RWPE2 (cell line): ENCODE measurements at places on chromosomes 11 and 22.

- H3K27me3 ChIP-seq, result no peaks in the 10 kb centered on the region
- no peak overlapping the region for H3K27ac ChIP-seq
- no peaks in the 10 kb centered on the region for H3K36me3 ChIP-seq
- H3K4me3 ChIP-seq, result no peak overlapping the region
- DNase-seq, result no peak
- no peaks in the 10 kb centered on the region for H3K4me1 ChIP-seq
These were observed 782.5 kb downstream of the ETS1 start for GRCh38 chr11:127804747-127805400.

DNA sequence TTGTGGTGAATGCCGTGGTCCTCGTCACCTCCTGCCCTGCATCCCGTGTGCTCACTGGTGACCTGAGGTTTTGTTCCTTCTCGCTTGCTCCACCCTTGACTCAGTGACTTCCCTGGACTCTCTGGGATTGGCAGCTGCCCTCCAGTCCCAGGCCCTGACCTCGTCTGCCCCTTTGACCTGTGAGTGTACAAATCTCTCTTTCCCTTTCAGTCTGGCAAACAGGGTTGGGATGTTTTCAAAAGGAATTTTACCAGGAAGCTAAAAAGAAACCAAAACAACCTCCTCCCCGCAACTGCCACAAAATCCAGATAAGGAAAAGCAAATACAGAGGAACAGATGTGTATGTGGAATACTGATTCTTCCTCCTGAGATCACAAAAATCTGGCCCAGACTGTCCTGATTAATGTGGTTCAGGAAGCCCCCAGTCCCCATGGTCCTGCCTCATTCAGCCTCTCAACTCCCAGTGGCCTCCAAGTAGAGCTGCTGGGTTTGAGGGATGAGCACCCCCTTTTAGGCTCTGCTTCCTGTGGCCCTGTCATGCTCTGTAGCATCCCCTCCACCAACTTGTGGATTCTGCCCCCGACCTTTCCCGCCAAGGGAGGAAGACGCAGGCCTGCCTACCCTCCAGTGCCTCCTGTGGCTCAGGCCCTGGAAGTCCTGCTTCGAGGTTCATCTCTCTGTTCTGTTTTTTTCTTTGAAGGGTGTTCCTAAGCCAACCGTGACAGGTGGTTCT lies 15.2 kb downstream of the ROBO4 start:
- 0 out of 2 replicates have a peak, but pooled peaks cover 3% of the 10 kb centered on the region for H3K36me3 ChIP-seq
- no peak overlapping the region for H3K4me3 ChIP-seq
- no peaks in the 10 kb centered on the region for H3K27me3 ChIP-seq

DNA sequence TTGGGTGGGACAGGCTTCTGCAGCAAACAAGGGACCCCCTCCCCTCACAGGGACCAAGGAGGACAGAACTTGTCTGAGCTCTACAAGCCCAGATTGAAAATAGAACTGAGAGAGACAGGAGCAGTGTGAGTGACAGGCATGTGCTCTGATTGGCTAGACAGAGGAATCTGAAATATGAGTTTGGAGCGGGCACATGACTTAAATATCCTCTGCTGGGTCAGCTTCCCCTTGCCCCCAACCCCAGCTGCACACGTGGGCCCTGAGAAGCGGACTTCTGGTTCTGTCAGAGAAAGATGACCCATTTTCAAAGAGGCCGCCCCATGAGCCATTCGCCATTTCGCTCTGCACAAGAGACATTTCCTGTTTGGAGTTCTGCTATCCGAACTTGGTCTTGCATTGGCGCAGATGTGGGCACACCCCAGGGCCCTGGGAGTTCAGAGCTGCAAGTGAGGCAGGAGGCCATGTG lies 5.3 kb downstream of the TUBA8 start:
- H3K4me3 ChIP-seq, result no peak overlapping the region
- DNase-seq, result no peak
- H3K27me3 ChIP-seq, result peaks cover 8% of the 10 kb centered on the region
- H3K36me3 ChIP-seq, result no peaks in the 10 kb centered on the region
- no peaks in the 10 kb centered on the region for H3K4me1 ChIP-seq

DNA sequence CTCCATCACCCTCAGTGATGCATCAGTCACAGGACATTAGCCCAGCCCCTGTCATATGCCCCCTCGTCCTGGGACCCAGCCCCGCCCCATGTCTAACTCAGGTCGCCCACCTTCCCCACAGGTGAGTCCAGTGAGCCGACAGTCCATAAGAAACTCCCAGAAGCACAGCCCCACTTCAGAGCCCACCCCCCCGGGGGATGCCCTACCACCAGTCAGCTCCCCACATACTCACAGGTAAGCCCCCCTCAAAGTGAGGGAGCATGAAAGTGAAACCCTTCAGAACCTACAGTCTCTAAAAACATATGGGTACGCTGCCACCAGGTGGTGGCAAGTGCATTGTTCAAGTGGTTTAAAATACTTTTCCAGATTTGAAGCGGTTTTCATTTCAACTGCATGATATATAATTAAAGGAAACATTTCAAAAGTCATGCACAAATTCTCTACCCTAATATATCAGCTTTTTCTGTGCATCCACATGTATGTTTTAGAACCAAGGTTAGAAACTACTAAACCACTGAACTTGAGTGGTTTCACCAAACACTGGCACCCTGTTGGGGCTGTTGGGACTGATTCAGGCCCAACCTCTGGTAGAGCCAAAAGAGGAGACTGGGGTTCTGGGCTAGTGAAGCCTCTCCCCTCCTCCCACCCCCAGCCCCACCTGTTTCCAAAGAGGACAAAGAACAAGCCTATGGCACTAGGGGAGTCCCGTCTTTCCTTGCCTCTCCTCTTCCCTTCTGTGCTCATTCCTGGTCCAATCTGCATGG lies 17.3 kb downstream of the EPS8L2 start:
- no peak overlapping the region for H3K27ac ChIP-seq
- no peak overlapping the region for H3K4me3 ChIP-seq
- no peak for DNase-seq
- H3K27me3 ChIP-seq, result no peaks in the 10 kb centered on the region
- peaks cover 67% of the 10 kb centered on the region for H3K36me3 ChIP-seq
- peaks cover 13% of the 10 kb centered on the region for H3K4me1 ChIP-seq

DNA sequence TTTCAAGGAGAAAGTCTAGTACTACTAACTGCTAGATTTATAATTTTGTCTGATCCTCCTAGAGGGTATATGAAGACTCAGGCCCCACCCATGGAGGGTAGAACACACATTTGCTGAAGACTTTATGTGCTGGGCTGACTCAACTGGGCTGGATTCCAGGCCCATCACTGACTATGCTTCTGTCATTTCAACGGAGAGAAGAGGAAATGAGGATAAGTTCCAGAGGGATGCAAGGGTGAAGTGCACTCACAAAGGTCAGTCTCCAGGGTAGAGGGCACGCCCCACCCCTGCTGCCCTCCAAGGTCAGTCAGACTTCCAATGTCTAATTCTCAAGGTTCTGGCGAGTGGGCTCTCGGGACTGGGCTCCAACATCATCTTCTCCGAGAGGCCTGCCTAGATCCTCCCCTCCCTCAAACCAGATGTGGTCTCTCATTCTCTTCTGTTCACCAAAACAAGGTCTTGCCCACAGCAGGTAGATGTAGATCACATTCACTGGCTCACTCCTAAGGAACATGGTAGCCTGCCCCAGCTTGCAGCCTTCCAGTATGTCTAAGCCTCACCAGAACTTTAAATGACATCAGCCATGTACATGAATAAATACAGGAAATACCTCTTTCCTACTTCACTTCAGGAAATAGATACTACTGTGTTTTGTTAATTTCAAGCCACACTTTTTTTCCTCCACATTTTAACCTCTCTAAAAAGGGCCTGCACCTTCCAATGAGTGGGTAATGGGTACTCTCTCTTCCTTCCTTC lies 7.3 kb upstream of the C11orf86 start:
- no peaks in the 10 kb centered on the region for H3K36me3 ChIP-seq
- DNase-seq, result peak; percentile 78
- no peaks in the 10 kb centered on the region for H3K27me3 ChIP-seq
- H3K4me1 ChIP-seq, result peaks cover 43% of the 10 kb centered on the region
- H3K4me3 ChIP-seq, result no peak overlapping the region

DNA sequence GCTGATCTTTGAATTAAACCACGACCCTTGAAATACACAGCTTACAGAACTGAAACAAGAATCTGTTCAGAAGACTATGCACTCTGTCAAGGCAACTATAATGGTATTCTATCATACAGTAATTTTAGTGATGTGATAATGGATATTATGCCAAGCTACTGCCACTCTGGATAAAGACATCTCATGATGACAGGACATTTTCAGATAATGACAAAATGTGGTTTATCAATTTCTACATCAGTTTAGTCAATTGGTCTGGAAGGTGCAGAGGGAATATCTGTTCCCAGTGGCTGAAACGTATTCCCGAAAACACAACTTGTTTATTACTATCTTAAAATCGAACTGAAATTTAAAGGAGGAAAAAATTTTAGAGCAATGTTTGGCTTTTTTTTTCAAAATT lies 1009.6 kb upstream of the CCDC90B start:
- H3K27me3 ChIP-seq, result no peaks in the 10 kb centered on the region
- H3K36me3 ChIP-seq, result no peaks in the 10 kb centered on the region
- no peak overlapping the region for H3K4me3 ChIP-seq
- peaks cover 2% of the 10 kb centered on the region for H3K4me1 ChIP-seq
- no peak for DNase-seq

GRCh38 chr22:33459137-33459536 lies 401.0 kb upstream of the SYN3 start:
- H3K27ac ChIP-seq, result no peak overlapping the region
- no peaks in the 10 kb centered on the region for H3K4me1 ChIP-seq
- DNase-seq, result no peak
- no peak overlapping the region for H3K4me3 ChIP-seq
- H3K27me3 ChIP-seq, result no peaks in the 10 kb centered on the region

GRCh38 chr22:37240240-37240940 lies 3.7 kb downstream of the RAC2 start:
- H3K4me3 ChIP-seq, result no peak overlapping the region
- H3K27ac ChIP-seq, result no peak overlapping the region
- no peaks in the 10 kb centered on the region for H3K27me3 ChIP-seq

DNA sequence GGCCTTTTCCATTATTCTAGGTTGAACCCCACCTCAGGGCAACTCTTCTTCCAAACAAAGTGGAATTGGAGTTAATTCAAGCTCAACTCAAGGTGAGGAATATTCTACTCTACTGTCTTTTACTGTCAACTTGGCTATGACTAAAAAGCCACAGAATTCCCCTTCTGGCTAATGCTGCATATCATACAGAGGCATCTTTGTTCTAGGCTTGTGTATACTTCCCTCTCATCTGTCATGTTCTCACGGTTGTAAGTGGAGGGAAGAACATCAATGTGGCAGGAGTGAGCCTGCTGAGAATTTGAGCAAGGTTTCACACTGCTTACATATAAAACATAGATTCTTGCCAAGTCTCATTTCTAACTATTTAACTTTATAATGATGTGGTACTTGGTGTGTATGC lies 921.4 kb upstream of the CNTN5 start:
- H3K36me3 ChIP-seq, result no peaks in the 10 kb centered on the region
- no peak overlapping the region for H3K4me3 ChIP-seq
- H3K27ac ChIP-seq, result no peak overlapping the region
- H3K4me1 ChIP-seq, result no peaks in the 10 kb centered on the region
- H3K27me3 ChIP-seq, result no peaks in the 10 kb centered on the region

DNA sequence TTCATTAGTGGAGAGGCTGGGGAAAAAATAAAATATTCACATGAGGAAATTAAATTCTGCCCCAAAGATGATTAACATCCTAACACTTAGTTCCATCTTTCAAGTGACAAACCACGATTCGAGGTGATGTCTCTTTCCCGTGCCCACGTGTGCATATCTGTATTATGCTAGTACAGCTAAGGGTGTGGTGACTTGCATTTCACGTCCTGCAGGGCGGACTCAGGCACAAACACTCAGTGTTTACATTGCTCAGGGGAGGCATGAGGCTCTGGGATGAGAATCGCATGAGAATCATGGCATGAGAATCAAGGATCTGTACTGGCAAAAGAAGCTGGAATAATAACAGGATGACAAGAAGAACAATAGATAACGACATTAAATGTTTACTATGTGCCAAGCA lies 179.4 kb downstream of the NTM start:
- no peak overlapping the region for H3K27ac ChIP-seq
- H3K4me1 ChIP-seq, result no peaks in the 10 kb centered on the region
- DNase-seq, result no peak
- peaks cover 20% of the 10 kb centered on the region for H3K27me3 ChIP-seq
- no peak overlapping the region for H3K4me3 ChIP-seq

DNA sequence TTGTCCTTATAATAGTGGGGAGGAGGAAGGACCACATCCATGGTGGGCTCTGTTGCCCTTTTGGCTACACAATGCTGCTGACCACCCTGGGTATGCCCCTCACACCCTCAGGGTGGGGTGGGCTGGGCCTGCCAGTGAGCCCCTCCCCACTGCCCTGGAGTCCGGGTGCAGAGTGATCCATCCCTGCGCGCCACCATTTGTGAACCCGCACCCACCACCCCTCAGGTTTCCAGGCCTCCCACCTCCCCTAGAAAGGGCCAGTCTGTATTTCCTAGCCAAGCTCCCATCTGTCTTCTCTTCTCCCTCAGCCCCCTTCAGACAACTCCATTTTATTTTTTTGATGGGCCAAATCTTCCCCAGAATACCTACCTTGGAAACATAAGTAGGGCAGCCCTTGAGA lies 25.0 kb downstream of the MS4A10 start:
- no peaks in the 10 kb centered on the region for H3K4me1 ChIP-seq
- H3K4me3 ChIP-seq, result no peak overlapping the region
- H3K27ac ChIP-seq, result no peak overlapping the region
- DNase-seq, result no peak
- H3K27me3 ChIP-seq, result no peaks in the 10 kb centered on the region
- H3K36me3 ChIP-seq, result no peaks in the 10 kb centered on the region

DNA sequence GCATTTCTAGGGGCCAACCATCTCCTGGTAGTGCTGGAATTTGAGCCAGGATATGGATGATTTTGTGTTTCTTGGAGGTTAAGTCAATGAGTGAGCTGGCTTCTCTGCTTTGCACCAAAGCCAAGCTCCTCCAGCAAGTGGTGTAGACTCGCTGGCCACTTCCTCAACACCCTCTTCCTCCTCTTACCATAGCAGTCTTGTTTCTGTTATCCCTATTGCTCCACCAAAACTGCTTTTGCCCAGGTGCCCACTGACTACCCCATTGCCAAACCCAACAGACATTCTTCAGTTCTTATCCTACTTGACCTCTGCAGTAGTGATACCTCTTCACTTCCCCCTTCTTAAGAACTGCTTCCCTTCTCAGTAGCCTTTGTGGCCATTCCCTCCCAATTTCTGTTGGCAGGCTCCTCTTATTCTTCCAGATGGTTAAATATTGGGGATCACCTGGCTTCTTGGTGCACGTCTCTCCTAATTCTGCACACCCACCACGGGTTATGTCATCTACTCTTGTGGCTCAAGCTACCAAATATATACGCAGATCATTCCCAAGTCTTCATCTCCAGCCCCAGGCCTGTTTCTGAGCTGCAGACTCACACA lies 7.0 kb upstream of the PRG2 start:
- H3K4me3 ChIP-seq, result no peak overlapping the region
- H3K27me3 ChIP-seq, result no peaks in the 10 kb centered on the region
- H3K36me3 ChIP-seq, result no peaks in the 10 kb centered on the region
- peaks cover 18% of the 10 kb centered on the region for H3K4me1 ChIP-seq

GRCh38 chr11:2295971-2296912 lies 5.5 kb downstream of the C11orf21 start:
- H3K36me3 ChIP-seq, result no peaks in the 10 kb centered on the region
- DNase-seq, result no peak
- H3K27me3 ChIP-seq, result no peaks in the 10 kb centered on the region
- no peaks in the 10 kb centered on the region for H3K4me1 ChIP-seq
